ENCODE measurements at places on chromosomes 5 and 9.

GRCh38 chr9:26292943-26293342 lies 599.7 kb downstream of the CAAP1 start:
- DNase-seq = no peak

- no peak for DNase-seq
Measured at GRCh38 chr5:168624850-168625364, 45.7 kb upstream of the PANK3 start.

DNA sequence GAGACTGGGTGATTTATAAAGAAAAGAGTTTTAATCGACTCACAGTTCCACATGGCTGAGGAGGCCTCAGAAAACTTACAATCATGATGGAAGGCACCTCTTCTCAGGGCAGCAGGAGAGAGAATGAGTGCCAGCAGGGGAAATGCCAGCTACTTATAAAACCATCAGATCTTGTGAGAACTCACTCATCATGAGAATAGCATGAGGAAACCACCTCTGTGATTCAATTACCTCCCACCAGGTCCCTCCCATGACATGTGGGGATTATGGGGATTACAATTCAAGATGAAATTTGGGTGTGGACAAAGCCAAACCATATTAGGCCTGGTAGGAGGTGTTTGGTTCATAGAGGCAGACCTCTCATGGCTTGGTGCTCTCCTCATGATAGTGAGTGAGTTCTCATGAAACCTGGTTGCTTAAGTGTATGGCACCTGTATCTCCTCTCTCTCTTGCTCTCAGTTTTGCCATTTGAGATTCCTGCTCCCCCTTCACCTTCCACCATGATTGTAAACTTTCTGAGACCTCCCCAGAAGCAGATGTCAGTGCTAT lies 39.8 kb downstream of the GAPT start:
- DNase-seq = no peak

GRCh38 chr5:172923539-172923938 lies 35.7 kb upstream of the RPL26L1 start:
- DNase-seq = no peak

GRCh38 chr9:1005043-1005667 lies 28.7 kb downstream of the DMRT3 start:
- peak; percentile 42 for DNase-seq

DNA sequence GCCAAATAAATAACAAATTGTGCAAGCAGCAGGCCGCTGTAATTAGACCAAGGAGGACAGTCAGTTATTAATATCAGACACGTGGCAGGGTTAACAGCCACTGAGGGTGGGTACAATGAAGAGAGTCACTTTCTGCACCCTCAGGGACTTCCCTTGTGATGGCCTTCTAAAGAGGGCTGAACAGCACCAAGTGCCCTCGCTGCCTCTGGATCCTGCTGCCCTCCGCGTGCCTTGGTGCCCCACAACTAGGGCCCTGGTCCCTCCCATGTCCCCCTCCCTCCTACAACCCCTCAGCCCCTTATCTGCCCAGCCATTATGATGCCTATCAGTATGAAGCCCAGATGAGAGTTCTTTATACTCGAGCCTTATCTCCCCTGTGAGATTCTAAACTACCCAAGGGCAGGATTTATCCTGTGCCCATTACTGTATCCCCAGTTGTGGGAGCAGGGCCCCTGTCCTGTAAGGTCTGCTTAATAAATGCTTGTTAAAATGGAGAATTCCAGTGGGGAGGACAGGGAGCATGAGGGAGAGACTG lies 37.3 kb downstream of the PCDH1 start:
- DNase-seq = no peak

DNA sequence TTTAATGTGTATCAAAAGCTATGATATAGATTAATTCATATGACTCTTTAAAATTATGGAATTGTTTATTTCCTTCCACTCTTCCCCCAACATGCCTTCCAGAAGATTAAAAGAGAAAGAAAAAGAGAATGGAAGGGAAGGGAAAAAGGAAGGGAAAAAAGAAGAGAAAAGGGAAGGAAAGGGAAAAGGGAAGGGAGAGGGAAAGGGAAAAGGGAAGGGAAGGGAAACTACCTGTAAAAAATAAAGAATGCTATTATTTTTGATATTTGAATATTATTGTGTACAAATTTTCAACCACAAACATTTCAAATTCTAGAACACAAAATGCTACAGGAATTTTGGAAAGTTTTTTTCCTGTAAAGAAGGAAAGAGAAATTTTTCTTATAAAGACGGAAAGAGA lies 281.7 kb downstream of the SLCO4C1 start:
- DNase-seq = no peak

DNA sequence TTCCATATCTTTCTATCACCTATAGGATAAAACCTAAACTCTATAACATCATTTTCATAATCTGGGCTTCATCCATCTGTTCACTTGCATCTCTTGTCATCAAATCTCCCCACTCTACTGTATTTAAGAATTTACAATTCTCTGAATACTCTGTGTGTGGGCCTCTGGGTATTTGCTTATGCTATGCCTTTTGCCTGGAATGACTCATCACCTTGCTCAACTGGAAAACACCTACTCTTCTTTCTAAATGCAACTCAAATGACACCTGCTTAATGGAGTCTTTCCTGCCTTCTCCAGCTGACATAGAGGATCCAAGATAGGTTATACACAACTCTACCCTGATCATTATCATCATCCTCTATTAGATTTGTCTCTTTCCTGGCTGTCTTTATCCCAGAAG lies 421.7 kb downstream of the SPATA31D1 start:
- DNase-seq = no peak

DNA sequence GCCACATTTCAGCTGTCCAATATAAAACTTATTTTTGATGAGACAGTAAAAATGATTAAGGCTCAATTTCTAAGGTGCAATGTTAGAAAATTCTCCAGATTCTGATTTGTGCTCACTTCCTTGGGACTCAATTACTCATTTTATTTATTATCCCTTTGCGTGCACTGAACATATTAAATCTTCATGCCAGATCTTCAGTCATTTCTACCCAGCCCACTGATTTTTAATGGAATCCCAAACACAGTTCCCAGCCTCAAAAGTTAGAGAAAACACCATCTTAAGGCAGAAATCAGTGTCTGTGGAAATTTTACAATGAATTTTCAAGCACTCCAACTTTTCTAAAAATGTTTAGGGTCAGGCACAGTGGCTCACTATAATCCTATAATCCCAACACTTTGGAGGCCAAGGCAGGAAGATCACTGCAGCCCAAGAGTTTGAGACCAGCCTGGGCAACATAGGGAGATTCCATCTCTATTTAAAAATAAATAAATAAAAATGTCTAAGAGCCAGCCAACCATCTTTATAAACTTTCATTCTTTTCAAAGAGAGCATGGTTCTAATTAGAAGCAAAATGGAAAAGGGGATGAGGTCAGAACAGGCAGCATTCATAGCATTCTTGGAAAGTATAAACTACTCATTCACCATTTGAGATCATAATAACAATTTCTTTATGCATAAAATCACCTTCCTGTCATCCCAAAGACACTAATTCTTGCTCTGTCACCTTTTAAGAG lies 53.7 kb downstream of the TLE1 start:
- DNase-seq = no peak

DNA sequence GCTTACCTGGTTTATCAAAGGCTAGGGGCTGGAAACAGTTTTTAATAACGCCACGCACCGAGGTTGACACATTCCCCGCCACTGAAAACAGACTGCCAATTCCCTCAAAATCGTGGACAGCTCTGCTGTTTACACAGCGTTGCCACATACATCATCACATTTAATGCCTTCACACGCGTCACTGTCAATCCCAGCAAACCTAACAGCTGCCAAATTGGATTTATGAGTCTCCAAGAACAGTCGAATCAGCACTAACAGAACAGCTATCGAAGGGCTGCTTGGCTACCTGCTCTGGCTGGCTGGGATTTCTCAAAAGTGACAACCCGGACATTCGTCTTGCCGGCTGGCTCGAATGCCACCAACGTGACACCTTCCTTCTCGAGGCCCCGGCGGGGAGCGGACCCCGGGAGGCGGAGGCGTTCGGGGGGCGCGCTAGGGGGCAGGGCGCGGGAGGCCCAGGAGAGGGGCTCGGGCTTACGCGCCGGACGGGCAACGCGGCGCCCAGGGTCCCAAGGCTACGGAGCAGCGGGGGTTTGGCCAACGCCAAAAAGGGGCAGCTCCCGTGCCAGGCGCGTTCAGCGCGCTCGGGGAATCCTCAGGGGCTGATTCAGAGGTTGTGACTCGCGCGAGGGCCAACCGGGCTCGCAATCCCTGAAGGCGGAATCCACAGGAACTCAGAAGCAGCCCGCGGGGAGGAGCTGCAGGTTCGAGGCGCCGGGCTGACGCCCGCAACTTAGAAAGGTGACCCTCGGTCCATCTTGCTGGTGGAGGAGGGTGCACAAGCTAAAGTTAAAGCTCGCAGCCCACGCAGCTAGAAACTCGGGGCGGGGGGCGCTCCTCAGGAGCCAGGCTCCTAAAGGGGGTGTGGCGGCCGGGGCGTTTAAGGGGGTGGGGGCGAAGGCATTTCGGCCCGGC lies 1.2 kb downstream of the CDC14B start:
- peak; percentile 22 for DNase-seq

- no peak for DNase-seq
Measured at GRCh38 chr5:129698661-129699060, 49.2 kb upstream of the MINAR2 start.

DNA sequence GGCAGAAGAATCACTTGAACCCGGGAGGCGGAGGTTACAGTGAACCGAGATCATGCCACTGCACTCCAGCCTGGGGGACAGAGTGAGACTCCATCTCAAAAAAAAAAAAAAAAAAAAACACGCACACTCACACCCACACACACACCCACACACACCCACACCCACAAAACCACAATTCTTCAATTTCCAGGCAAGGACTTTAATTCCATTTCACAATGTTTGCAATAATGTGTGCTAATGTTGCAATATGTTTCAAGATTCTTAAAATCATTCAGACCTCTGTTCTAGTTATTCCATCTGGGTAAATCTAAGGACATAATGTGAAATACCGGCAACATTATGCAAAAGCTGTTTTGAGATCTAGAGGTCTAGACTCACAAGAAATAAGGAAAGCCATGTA lies 28.3 kb downstream of the CCDC69 start:
- no peak for DNase-seq

Measured in endothelial cell (in vitro differentiated cells).